GM06990 (cell line): ENCODE measurements at places on chromosomes 4 and X.

- DNase-seq: no peak
Measured at GRCh38 chr4:78671903-78672815, 104.0 kb upstream of the BMP2K start.

- no peak for DNase-seq
Measured at GRCh38 chr4:106806158-106806797, 229.8 kb downstream of the DKK2 start.

GRCh38 chr4:70903291-70903603 is 1.1 kb downstream of the MOB1B start:
- no peak for DNase-seq

- no peak for DNase-seq
Measured at GRCh38 chr4:4408132-4408523, 21.2 kb downstream of the NSG1 start.

GRCh38 chr4:100590325-100590724 is 72.5 kb upstream of the EMCN start:
- no peak for DNase-seq

GRCh38 chrX:135591871-135592270 is 71.4 kb downstream of the INTS6L start:
- no peak for DNase-seq

DNA sequence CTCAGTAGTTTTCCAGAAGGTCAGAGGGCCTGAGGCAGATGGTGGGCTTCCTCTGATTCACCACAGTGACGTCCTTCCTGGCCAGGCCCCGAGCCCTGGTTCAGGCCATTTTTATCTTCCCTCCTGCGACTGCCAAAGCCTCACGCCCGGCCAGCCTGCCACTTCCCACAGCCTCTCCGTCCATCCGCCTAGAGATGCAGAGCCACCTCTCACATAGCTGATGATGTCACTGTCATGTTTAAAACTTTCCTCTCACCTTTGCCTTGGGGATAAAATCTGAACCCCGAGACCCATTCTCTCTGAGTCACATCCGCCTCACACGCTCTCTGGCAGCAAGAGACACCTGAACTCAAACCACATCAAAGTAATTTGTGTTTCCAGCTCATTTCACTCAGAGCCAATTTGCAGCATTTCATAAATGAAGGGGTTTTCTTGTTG is 175.3 kb downstream of the QDPR start:
- peak; percentile 47 for DNase-seq

DNA sequence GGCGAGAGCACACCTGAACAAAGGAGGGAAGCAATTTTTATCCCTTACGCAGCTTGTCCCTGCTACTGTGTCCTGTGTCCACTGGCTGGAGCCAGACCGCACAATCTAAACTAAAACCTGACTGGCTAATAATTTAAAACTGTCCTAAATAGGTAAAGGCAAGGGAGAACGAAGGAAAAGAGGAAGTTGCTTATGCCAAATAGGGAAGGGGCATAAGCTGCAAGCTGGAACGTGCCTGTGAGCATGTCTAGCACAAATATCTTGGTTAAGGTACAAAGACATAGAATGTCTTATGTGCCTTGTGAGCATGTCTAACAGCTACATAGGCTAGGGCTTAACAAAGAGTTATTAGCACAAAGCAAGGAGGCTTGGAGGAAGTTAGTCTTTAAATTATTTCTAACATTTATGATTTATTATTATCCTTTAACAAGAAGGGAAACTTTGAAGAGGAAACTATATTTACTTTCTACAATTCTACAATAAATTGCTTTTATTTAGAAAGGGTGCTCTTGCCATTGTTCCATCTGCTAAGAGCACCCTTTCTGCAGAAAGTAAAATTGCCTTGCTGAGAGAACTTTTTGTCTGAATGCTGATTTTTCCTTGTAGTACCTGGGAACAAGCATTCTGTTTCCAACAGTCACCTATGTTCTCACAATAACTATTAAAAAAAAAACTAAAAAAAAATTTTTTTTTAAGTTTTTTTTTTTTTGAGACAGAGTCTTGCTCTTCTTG is 80.6 kb upstream of the CBR4 start:
- DNase-seq: no peak

DNA sequence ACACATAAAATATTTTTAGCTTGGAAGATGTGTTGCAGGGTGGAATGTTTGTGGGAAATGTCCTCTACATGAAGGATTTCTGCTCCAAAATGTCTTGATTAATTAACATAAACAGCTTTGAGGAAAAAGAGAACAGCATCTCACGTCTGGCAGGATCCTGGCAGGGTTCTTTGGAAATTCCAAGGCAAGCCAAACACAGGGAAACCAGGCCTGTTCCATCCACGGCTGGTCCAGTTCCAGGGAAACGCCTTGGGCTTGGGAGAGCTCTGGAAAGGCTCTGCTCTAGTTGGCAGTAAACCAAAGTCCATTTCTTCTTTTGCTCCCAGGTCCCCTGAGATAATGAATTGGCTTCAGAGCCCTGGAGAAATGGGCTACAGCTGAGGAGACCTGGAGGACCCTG is 42.4 kb upstream of the GAB1 start:
- no peak for DNase-seq

DNA sequence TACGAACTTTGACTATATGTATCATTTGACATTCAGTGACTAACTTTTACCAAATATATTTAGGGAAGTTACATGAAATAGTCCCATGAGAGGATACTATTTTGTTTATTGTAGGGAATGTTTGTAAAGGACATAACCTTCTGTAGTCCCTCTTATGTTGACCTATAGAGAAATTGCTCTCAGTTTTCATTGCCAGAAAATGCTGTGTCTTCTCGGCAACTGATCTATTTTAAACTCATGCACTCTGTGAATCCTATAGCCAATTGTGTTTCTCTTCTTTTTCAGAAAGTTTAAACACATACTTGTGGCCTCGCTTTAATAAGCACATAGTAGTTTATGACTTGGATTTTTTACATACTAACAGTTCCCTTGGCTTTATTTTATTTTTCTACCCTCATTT is 38.2 kb downstream of the DMP1 start:
- no peak for DNase-seq

- no peak for DNase-seq
Measured at GRCh38 chrX:23338334-23338733, 3.7 kb downstream of the PTCHD1 start.

GRCh38 chr4:107318078-107318477 is 282.0 kb upstream of the DKK2 start:
- DNase-seq: no peak

- no peak for DNase-seq
Measured at GRCh38 chr4:164765833-164766232, 11.9 kb downstream of the SMIM31 start.

DNA sequence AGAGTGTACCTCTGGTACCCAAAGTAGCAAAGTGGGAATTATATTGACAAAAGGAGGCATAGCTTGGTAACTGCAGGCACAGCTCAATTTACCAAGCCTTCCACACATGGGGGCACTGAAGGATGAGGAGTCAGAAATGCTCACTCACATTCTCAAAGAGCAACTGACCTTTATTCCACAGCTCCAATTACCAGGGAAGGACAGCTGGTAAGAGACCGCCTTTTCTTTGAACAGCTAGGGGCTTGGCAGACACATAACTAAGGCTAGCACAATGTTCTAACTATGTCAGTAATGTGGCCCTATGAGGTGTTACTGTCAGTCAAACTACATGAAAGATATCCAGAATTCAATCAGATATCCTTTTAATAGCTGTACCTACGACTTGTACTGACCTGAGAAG is 20.5 kb upstream of the STS start:
- DNase-seq: no peak
